ENCODE measurements at places on chromosomes 7 and 10.

DNA sequence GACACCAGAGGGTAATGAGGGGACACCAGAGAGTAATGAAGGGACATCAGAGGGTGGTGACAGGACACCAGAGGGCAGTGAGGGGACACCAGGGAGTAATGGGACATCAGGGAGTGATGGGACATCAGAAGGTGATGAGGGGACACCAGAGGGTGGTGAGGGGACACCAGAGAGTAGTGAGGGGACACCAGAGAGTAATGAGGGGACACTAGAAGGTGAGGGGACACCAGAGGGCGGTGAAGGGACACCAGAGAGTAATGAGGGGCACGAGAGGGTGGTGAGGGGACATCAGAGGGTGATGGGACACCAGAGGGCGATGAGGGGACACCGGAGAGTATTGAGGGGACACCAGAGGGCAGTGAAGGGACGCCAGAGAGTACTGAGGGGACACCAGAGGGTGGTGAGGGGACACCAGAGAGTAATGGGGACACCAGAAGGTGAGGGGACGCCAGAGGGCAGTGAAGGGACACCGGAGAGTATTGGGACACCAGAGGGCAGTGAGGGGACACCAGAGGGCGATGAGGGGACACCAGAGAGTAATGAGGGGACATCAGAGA lies 10.6 kb downstream of the NACAD start:
- no peak for DNase-seq

DNA sequence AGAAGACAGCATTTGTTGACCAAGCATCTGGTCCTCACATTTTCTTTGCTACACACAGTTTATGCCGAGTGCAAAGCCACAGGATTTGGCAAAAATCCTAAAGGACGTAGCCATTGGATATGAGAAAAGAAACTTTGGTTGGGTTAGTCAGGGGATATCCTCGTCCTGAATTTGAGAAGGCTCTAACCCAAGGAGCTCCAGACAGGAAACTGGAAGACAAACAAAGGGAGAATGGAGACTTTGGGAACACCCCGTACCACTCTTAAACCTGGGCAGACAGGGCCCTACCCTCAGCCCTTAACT lies 146.6 kb upstream of the FRMD4A start:
- DNase-seq: no peak

- no peak for DNase-seq
These were observed 171.7 kb upstream of the FRMD4A start for GRCh38 chr10:14502431-14502830.

GRCh38 chr7:148230296-148230695 lies 360.3 kb upstream of the C7orf33 start:
- no peak for DNase-seq

DNA sequence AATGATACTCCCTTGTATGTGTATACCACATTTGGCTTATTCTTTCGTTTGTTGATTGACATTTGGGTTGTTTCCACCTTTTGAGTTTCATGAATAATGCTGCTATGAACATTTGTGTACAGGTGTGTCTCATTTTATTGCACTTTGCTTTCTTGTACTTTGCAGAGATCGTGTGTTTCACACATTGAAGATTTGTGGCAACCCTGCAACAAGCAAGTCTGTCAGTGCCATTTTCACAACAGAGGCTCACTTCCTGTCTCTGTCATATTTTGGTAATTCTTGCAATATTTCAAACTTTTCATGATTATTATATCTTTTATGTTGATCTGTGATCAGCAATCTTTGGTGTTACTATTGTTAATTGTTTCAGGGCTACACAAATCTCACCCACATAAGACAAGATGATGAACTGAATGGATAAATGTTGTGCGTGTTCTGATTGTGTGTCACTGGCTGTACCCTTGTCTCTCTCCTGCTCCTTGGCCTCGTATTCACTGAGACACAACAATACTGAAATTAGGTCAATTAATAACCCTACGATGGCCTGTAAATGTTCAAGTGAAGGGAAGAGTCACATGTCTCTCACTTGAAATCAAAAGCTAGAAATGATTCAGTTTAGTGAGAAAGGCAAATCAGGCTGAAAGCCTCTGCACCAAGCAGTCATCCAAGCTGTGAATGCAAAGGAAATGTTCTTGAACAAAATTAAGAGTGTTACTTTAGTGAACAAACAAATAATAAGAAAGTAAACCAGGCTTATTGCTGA lies 133.6 kb upstream of the JCAD start:
- DNase-seq: no peak

- DNase-seq: no peak
These were observed 952.6 kb downstream of the KCNMA1 start for GRCh38 chr10:76684968-76685367.

GRCh38 chr10:18021725-18022480 lies 70.2 kb downstream of the SLC39A12 start:
- DNase-seq: no peak

DNA sequence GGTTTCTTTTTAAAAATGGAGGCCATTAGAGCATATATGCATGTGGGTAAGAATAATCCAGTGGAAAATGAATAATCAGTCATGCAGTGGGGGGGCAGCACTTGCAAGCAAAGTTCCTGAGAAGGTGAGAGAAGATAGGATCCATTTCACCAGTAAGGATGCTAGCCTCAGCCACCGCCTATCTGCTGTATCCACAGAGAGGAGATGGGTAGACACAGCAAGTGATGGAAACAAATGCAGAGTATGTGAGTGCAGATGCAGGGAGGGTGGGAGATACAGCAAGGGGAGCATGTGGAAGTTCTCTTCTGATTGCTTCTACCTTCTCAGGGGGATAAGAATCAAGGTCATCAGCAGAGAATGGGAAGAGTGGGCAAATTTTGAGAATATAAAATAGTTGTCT lies 171.4 kb upstream of the PDE1C start:
- no peak for DNase-seq

- DNase-seq: no peak
These were observed 168.0 kb downstream of the SNX10 start for GRCh38 chr7:26459540-26460193.

DNA sequence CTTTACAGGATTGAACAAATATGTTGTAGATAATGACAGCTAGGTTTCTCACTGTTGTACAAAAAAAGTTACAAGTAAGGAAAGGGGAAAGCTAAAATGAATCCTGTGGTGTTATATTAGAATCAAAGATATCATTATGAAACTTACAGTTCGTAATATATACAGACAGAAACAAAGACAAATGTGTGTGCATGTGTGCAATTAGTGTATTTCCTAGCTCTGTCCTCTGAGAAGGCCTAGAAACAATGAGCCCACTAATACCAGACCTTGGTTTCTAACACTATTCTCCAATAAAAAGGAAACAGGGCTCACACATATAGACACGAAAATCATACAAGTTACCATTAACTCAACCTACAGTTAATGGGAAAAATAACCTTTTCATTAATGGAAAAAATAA lies 8.0 kb downstream of the KDM7A start:
- no peak for DNase-seq

- DNase-seq: peak; percentile 85
These were observed 111.4 kb upstream of the FGFR2 start for GRCh38 chr10:121709675-121710073.

DNA sequence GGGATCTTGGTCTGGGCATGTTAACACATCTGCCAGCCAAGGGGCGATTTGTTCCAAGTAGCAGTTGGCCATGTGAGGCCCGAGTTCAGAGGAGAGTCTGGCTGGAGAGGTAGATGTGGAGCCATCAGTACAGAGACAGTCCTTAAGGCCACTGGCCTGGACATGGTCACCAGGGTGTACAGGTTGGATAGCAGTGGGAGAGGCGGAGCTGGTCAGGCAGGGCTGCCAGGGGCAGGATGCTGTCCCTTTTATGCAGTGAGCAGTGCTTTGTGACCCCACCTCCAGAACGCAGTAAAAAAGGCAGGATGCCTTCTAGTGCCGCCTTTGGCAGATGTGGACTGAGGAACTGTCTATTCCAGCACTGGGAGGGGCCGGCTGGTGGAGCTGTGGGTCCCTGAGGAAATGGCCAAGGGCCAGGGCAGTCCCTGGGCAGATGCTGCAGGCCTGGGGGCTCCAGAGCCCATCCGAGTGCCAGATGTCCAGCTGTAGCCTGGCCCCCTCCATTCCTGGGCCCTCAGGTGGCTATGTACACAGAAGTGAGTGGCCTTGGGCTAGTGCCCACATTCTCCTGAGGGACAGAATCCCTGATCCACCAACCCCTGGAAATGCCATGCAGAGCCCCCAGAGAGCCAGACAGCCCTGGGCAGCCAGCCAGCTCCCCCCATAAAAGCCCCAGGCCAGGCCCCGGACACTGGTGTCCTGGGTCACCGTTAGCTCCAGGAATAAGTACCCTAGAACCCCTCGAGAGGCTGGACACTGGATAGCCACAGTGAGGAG lies 17.2 kb upstream of the MYL7 start:
- DNase-seq: no peak

GRCh38 chr7:4724648-4725013 lies 42.5 kb downstream of the FOXK1 start:
- peak; percentile 52 for DNase-seq

GRCh38 chr10:99938563-99938962 lies 71.2 kb downstream of the DNMBP start:
- DNase-seq: peak; percentile 64

- no peak for DNase-seq
These were observed 39.9 kb downstream of the APBB1IP start for GRCh38 chr10:26478061-26478460.

- no peak for DNase-seq
These were observed 129.2 kb downstream of the SRI start for GRCh38 chr7:88090671-88091070.

DNA sequence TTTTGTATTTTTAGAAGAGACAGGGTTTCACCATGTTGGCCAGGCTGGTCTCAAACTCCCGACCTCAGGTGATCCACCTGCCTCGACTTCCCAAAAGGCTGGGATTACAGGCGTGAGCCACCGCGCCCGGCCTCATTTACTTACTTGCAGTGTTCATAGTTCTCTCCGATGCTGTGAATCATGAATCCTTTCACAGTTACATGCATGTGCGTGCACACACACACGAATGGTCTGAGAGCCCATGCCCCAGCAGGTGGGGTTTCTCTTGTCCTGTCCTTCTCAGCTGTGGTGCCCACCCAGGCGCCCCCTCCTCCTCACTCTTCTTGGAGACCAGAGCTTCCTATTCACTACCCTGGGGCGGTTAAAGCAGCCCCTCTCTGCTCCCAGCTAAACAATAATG lies 50.6 kb downstream of the RBM17 start:
- DNase-seq: no peak

- DNase-seq: peak; percentile 46
These were observed 247.7 kb downstream of the PRKG1 start for GRCh38 chr10:51321980-51322379.

DNA sequence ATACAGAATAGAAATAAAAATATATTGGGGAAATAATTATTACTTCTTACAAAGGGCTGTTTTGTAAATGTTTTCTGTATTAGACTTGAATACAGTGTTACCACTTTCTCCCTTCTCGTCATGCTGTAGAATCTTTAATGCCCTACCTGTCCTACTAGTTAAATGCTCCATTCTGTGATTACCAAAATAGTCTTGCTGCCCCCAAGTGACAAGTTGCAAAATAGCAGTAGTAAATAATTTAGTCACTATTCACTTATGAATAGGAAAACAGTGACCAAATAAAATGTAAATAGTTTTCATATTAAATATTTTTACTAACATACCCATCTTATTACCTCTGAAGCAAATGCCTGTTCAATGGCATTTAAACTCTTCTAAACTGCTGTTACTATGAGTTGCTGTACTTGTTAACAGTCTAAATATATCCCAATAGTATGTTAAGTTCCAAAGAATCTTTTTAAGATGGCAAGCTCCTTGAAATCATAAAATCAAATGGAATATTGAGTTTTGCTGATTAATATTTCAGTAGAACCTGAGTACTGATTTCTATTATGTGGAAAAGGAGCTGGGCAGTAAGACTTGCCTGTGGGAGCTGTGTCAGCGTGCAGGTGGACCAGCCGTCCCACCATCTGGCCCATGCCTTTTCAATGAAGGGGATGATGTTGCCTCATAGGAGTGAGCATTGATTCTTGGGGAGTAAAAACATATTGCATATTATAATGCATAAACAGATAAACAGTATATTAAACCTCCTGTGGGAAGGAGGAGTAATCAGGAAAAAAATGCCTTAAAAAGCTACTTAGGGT lies 18.1 kb upstream of the OIT3 start:
- DNase-seq: peak; percentile 60

GRCh38 chr10:68959695-68960527 lies 3.9 kb downstream of the DDX21 start:
- DNase-seq: no peak

DNA sequence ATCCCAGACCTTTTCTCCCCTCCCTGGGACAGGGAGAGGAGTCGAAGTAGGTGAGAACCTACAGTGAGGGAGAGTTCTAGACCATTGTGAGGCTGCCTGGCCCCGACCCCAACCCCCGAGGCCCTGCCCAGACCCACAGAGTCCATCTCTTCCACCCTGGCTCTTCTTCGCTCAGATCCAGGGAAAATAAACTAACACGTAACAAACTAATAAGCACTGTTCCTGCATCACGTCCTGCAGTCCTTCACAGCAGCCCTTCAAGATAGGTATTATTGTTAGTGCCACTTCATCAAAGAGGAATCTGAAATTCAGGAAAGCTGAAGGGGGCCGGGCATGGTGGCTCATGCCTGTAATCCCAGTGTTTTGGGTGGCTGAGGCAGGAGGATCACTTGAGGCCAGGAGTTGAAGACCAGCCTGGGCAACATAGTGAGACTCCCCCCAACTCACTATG lies at the start of gene SPACDR:
SPACDR (minus strand) TSS at position 51 of the 451 bp plus-strand sequence. CDS start 235 bp downstream, outside the sequence.
- DNase-seq: no peak

GRCh38 chr10:101139421-101139911 lies 8.4 kb downstream of the TLX1 start:
- DNase-seq: peak; percentile 27

GRCh38 chr7:30984359-30985107 lies 20.8 kb downstream of the GHRHR start:
- DNase-seq: peak; percentile 24

GRCh38 chr10:103204353-103205255 lies 11.5 kb upstream of the NT5C2 start:
- no peak for DNase-seq

GRCh38 chr7:104453190-104453589 lies 124.8 kb downstream of the LHFPL3 start:
- no peak for DNase-seq

All from fibroblast of pulmonary artery (primary cell).